Activated CD4-positive, alpha-beta T cell treated with anti-CD3 and anti-CD28 coated beads, Interleukin-2, amount 50 U/mL, for 1 hour (primary cell): ENCODE measurements at places on chromosomes 11 and 22.

- no peak for DNase-seq
These were observed 32.7 kb upstream of the FAR1 start for GRCh38 chr11:13635804-13636203.

- DNase-seq = peak; percentile 63
These were observed 24.2 kb downstream of the TSKU start for GRCh38 chr11:76807206-76807875.

- no peak for DNase-seq
These were observed 32.7 kb downstream of the GAB4 start for GRCh38 chr22:16975155-16975885.

DNA sequence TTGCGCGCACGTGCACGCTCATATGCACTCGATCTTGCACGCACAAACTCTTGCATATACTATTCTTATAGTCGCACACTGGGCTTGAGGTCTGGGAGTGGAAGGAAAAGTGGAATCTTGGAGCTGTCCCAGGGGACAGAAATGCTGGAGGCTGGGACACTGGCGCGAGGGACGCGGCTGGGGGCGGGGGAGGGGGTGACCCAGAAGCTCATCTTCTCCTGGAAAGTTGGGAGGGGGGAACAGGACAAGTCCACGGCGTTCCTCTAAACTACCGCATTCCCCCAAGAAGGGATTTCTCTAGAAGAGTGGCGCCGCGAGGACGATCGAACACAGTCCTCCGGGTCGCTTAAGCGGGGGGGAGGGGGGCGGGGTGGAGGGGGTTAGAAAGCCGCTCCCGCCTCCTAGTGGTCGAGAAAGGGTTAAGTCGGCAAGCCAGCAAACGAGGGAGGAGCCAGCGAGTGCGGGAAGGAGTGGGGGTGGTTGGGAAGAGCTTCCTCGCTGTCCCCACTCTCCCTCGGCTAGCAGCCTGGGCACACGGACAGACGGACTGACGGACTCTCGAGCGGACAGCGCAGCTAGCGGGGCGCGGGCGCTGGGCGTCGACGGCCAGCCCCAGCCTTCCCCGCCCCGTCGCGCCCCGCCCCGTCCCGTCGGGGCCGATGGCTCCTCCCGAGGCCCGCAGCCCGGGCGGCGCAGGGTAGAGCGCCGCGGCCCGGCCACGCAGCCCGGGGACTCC lies at the start of gene RTN4RL2:
Gene RTN4RL2, plus strand, starts transcription at position 507 of the 736 bp plus-strand sequence. CDS start 338 bp downstream, outside the sequence.
- peak; percentile 12 for DNase-seq

DNA sequence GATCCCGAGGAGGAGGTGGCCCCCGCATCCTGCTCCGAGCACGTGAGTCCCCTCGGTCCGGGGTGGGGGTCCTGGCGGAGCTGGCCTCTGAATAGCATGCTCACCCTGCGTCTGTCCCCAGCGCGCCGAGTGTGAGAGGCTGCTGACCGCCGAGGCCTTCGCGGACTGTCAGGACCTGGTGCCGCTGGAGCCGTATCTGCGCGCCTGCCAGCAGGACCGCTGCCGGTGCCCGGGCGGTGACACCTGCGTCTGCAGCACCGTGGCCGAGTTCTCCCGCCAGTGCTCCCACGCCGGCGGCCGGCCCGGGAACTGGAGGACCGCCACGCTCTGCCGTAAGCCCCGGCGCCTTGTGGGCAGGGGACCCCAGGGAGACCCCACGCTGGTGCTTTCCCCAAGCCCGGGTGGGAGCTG lies 3.5 kb downstream of the MUC2 start:
- no peak for DNase-seq

GRCh38 chr11:121563900-121564822 lies 111.4 kb upstream of the SORL1-AS1 start:
- DNase-seq = no peak

- no peak for DNase-seq
These were observed 2.3 kb upstream of the IL17REL start for GRCh38 chr22:50014655-50015401.

DNA sequence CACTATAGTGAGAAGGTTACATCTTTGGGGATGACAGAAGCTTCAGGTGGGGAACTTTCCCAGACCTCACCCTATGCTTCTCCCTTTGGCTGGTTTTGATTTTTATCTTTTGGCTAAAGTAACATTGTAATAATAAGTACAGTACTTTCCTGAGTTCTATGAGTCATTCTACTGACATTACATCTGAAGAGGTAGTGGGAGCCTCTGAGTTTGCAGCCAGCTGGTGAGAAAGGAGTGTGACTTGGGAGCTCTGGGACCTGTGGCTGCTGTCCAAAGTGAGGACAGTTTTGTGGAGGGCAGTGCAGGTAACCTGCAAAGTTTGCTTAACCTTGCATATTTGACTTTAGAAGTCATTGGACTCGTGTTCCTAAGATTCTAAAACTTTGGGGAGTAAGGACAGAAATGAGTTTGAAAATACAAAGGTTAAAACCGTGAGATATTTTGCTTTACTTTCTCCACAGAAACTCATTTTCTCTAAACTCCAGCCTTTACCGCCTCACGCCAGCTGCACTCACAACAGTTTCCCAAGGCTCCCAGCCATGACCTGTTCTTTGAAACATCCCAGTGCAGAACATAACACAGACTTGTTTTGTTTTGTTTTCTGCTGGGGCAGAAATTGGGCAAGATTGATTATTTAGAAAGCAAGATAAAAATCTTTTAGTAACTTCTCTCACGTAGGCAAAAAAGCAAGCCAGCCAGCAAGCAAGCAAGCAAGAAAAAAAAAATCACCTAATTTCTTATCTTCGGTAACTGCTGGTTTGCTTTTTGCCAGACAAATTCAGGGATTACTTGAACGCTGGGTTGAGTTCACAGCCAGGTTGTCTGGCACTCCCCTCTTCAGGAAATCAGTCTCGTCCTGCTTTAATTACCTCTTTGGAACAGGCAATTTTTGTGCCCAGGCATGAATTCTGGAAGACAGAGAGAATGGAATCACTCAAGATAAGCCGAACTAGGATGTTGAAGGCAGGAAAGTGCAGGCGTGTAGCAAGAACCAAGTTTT lies 478.3 kb upstream of the ISX start:
- no peak for DNase-seq

- no peak for DNase-seq
These were observed 66.4 kb downstream of the OTOG start for GRCh38 chr11:17613428-17613962.

GRCh38 chr11:35615921-35616900 lies 2.0 kb upstream of the FJX1 start:
- no peak for DNase-seq

DNA sequence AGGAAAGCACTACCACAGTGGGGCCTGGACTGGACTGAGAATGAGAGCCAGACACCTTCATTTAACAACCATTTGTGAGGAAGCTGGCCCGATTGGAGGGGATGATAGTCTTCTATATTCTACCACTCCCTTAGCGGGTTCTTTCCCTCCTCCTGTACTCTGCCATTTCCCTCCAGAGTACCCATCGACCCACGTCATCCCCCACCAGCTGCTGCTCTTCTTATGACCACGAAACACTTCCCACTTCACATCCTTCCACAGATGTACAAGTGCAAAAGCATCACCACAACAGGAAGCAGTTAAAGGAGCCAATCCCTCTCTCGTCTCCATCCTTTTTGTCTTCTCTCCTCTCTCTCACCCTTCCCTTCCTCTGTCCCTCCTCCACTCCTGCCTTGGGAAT lies 18.0 kb upstream of the UBASH3B start:
- no peak for DNase-seq

DNA sequence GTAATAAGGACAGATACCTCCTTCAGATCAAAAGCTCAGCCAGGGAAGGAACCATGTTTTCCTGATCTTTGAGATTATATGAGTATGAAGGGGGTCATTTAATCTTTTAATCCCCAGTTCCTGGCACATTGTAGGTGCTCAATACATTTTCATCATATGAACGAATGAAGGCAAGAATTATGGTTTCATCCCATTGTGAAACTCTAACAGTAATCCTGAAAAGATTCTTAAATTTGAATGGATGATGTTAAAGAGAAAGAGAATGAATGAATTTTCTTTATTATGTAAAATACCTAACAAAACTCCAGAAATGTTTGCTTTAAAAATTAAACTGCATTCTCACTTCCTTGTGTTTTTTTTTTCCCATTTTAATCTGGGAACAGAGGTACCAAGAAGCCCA lies 162.2 kb upstream of the MTMR2 start:
- DNase-seq = no peak

GRCh38 chr11:110438017-110438416 lies 8.3 kb downstream of the FDX1 start:
- DNase-seq = no peak

DNA sequence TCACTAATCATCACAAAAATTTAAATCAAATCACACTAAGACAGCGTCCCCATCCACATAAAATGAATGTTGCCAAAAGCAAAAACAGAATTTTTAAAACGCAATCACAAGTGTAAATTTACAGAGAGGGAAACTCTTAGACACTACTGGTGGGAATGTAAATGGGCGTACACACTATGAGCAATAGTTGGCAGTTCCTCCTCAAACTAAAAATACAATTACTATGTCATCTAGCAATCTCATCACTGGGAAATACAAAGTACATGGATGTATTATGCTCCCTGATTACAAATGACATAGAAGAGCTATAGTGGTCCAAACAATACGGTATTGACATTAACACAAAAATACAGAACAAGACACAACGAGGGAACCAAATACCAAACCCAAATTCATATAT lies 8.7 kb upstream of the RGL4 start:
- no peak for DNase-seq

DNA sequence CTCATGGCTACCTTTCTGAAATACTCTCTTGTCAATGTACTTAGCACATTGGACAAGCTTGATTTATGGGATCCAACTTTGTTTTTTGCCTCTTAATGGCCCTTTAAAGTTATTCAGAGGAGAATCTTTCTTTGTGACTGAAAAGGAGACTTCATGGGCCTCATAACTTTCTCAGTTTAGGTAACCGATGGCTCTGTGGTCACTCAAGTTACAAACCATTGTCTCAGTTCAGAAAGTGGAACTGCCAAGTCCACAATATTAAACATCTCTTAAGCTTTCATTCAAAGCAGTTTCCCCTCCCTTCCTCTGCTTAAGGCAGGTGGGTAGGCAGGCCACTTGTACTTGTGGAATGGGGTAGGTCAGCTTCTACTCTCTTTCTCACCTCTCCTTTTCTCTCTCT lies 12.3 kb upstream of the ARL14EP start:
- DNase-seq = no peak

- DNase-seq = peak; percentile 48
These were observed 25.4 kb upstream of the SORL1 start for GRCh38 chr11:121426476-121427399.

DNA sequence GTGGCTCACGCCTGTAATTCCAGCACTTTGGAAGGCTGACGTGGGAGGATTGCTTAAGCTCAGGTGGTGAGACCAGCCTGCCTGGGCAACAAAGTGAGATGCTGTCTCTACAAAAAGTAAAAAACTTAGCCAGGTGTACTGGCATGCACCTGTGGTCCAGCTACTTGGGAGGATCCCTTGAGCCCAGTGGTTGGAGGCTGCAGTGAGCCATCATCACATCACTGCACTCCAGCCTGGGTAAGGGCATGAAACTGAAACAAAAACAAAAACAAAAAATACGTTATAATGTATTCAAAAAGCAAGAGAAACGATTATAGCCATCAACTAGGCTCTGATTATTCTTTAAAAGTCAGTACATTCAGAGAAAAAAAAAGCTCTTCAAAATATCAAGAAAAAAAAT lies 62.5 kb downstream of the TCF20 start:
- no peak for DNase-seq

- peak; percentile 65 for DNase-seq
These were observed 31.2 kb downstream of the CD82 start for GRCh38 chr11:44596525-44597276.

DNA sequence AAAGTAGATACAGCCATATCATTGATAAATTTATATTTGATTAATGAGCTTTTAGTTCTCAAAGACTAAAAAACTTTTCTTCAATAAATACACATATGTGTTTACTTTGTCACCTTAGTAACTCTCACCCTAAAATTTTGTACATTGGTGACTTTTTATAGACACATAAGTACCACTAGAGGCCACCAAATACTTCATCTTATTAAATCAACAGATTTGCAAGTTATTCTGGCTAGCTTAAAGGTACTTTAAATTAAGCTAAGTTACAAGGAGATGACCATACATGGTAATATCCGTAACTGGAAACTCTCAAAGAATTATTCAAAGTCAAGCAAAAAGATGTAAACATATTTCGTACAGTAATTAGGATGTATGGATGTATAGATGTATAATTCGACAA lies 112.2 kb downstream of the SBF2 start:
- no peak for DNase-seq

DNA sequence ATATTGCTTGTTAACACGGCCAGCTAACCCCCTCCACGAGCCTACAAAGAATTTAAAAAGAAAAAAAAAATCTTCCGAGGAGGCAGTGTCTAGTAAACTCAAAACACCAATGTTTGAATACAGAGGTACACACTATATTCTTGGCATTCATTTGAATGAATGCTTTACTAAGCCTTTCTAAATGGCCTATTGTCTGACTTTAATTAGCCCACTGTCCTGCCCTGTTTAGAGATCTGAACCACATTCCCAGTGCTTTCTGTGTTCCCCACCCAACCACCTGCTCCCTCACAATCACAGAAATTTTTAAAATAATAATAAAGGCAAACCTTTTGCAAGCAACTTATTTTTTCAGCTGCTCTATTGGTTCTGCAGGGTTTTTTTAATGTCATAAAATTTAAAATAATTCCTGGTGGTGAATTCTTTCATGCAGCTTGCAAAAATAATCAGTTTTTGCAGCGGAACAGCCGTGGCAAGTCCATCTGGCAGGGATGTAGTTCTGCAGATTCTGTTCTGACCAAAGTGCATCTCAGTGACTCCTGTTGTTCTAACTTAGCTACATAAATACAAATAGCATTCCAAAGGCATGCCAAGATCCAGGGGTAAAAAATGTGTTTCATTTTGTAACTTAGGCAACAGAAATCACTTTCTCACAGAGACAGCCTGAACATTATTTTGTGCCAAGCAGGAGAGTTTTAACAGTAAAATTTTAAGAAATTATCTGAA lies 23.8 kb downstream of the POU2AF2 start:
- DNase-seq = no peak

DNA sequence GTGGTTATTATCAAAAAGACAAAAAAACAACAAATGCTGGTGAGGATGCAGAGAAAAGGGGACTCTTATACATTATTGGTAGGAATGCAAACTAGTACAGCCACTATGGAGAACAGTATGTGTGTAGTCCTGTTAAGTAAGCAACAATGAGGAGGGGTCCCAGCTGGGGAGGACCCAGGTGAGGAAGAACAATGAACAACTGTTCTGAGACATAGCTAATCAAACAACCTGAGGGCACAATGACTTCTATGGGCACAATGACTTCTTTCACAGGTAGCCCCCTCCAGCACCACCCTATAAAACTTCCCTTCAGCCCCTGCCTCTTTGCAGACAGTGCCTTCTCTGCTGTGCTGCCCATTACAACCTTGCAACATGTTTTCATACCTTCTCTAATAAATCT lies 5.6 kb downstream of the JAML start:
- no peak for DNase-seq

GRCh38 chr11:3631331-3631730 lies 10.5 kb downstream of the ART5 start:
- no peak for DNase-seq

- DNase-seq = no peak
These were observed 225.0 kb upstream of the TBCEL start for GRCh38 chr11:120798854-120799253.

- DNase-seq = no peak
These were observed 122.2 kb downstream of the ABTB2 start for GRCh38 chr11:34235591-34236071.
